ENCODE measurements at places on chromosomes 13 and 19.

DNA sequence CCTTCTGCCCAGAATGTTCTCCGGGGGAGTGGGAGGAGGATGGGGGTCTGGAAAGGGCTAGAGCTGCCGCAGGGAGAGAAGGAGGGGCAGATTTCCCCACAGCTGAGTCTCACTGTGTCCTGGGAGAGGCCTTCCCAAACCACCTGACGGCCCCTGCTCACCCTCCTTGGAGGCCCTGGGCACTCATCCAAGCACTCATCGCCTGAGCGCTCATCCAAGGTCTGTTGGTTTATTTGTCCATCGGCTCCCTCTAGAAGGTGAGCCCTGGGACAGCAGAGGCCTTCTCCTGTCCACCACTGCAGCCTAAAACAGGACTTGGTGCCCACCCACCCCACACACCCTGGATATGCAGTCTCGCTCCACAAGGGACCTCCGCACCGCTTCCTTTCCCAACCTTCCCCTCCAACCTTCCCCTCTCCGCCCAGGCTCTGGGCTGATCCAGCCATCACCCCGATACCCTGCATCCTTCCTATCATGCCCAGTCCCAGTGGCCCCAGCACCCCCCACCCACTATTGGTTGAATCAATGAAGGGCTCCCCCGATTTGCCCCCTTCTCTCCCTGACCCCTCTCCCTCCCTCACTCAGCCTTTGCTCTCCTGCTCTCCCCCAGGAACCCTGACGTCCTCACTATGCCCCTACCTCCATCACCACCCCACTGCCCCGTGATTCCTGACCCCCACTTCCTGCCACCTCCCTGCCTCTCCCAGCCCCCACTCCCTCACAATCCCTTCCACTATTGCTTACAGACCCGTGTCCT lies 1.7 kb downstream of the UBXN6 start:
- H3K36me3 ChIP-seq: no peaks in the 10 kb centered on the region
- H3K4me3 ChIP-seq: peak overlapping the region; percentile 77
- no peak overlapping the region for H3K27ac ChIP-seq
- H3K27me3 ChIP-seq: no peaks in the 10 kb centered on the region
- peaks cover 12% of the 10 kb centered on the region for H3K4me1 ChIP-seq

DNA sequence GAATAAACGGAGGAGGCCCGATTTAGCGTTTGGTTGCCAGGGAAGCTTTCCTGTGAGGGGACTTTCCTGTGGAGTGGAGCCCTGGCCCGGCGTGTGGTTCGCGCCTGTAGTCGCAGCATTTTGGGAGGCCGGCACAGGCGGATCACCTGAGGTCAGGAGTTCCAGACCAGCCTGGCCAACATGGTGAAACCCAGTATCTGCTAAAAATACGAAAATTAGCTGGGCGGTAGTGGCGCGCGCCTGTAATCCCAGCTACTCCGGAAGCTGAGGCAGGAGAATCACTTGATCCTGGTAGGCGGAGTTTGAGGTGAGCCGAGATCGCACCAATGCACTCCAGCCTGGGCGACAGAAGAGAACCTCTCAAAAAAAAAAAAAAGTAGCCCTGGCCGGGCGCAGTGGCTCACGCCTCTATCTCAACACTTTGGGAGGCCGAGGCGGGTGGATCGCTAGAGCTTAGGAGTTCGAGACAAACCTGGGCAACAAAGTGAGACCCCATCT lies 6.9 kb downstream of the KANK3 start:
- no peak overlapping the region for H3K27ac ChIP-seq
- DNase-seq: peak; percentile 62
- peaks cover 20% of the 10 kb centered on the region for H3K4me1 ChIP-seq
- peaks cover 47% of the 10 kb centered on the region for H3K27me3 ChIP-seq

DNA sequence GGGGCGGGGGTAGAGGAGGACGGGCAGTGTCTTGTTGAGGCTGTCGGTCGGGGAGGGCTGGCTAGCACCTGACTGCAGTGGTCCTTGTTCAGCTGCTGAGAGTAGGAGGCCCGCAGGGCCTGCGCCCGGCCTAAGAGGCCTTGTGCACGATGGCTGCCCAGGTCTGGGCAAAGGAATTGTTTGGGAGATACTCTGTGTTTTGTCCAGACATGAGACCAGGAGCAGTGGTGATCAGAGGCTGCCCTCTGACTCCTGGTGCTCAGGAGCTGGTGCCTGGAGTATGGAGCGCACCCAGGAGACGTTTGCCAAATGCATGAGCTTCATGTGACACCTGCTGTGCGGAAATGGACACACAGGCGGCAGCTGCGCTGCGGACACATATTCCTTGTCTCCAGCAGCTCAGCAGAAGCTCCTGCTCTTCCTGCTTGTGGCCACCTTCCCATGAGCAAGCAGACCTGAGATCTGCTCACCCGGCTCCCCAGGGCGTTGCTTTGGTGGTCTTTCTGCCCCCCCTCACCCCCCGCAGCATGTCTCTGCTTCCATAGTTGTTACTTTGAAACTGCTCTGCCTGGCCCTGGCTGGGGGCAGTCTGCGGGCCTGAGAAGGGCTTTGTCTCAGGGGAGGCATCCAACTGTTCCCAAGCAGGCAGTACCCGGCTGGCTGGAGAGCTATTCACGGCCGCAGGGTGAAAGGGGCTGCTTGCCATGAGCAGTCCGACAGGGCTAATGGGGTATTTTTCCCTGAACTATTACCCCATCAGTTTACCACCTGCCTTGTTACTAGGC lies 163.9 kb downstream of the TEX29 start:
- DNase-seq: no peak
- no peaks in the 10 kb centered on the region for H3K27me3 ChIP-seq
- no peaks in the 10 kb centered on the region for H3K36me3 ChIP-seq

- DNase-seq: no peak
- H3K27me3 ChIP-seq: peaks cover 9% of the 10 kb centered on the region
- H3K36me3 ChIP-seq: no peaks in the 10 kb centered on the region
- no peaks in the 10 kb centered on the region for H3K4me1 ChIP-seq
- H3K4me3 ChIP-seq: no peak overlapping the region
- H3K27ac ChIP-seq: no peak overlapping the region
Measured at GRCh38 chr19:29936409-29936808, 5.6 kb upstream of the URI1 start.

- H3K36me3 ChIP-seq: no peaks in the 10 kb centered on the region
- H3K27ac ChIP-seq: no peak overlapping the region
- no peaks in the 10 kb centered on the region for H3K27me3 ChIP-seq
- DNase-seq: peak; percentile 17
- H3K4me1 ChIP-seq: no peaks in the 10 kb centered on the region
- H3K4me3 ChIP-seq: no peak overlapping the region
Measured at GRCh38 chr13:77489566-77490337, 45.8 kb upstream of the SCEL start.

DNA sequence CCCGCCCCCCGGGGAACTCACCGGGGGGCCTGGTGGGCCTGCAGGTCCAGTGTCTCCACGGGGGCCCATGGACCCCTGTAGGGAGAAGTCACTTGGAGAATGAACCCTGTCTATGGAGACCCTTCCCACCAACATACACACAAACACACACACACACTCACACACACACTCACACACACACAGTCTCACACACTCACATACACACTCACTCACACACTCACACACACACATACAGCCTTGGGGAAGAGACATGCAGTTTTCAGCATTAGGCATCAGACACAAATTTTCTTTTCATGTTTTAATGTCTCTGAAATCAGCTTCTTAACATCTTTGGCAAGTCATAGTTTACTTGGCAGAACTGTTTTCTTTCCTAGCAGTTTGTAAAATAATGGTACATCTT lies 31.0 kb upstream of the OLFM2 start:
- H3K27me3 ChIP-seq: peaks cover 16% of the 10 kb centered on the region
- no peak overlapping the region for H3K27ac ChIP-seq
- peak overlapping the region; percentile 61 for H3K4me3 ChIP-seq
- no peak for DNase-seq

- H3K36me3 ChIP-seq: no peaks in the 10 kb centered on the region
- DNase-seq: peak; percentile 43
- H3K27me3 ChIP-seq: no peaks in the 10 kb centered on the region
- H3K4me1 ChIP-seq: peaks cover 7% of the 10 kb centered on the region
- H3K4me3 ChIP-seq: no peak overlapping the region
Measured at GRCh38 chr13:97194479-97194878, 27.7 kb upstream of the MBNL2 start.

DNA sequence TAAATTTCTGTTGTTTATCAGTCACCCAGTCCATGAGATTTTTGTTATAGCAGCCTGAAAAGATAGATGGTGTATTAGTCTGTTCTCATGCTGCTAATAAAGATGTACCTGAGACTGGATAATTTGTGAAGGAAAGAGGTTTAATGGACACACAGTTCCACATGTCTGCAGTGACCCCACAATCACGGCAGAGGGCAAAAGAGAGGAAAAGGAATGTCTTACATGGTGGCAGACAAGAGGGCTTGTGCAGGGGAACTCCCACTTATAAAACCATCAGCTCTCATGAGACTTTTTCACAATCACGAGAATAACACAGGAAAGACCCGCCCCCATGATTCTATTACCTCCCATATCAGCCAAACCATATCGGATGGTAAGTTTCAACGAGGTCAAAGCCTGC lies 309.2 kb downstream of the LIG4 start:
- no peaks in the 10 kb centered on the region for H3K36me3 ChIP-seq
- H3K27me3 ChIP-seq: no peaks in the 10 kb centered on the region
- no peak for DNase-seq
- H3K4me1 ChIP-seq: no peaks in the 10 kb centered on the region
- no peak overlapping the region for H3K4me3 ChIP-seq

Measured in GM23338 (cell line).